ENCODE measurements at places on chromosomes 3 and 15.

- no peak for DNase-seq
These were observed 5.9 kb downstream of the RNU6-1 start for GRCh38 chr15:67833710-67834511.

GRCh38 chr3:160698599-160699195 lies 21.7 kb downstream of the ARL14 start:
- DNase-seq, result no peak

- DNase-seq, result no peak
These were observed 14.0 kb upstream of the LARP6 start for GRCh38 chr15:70867911-70868467.

DNA sequence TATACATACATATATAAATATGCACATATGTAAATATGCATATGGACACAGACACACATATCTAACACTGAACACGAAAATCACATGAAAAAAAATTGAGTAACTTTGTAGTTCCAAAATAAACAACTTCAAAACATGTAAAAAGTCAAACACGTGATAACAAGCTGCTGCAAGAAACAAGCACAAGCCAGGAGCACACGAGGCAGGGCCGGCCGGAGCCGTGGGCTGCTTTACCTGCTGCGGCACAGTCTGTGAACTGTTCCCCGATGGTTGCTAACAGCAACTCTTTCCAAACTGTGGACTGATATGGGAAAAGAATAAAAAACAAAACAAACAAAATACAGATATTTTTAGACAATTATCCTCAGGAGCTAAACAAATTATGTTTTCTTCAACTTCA lies 31.6 kb downstream of the EIF4E3 start:
- DNase-seq, result no peak

- no peak for DNase-seq
These were observed at the start of gene DCLK3 for GRCh38 chr3:36763850-36764703. Gene DCLK3 (minus strand): TSS chr3:36764553. CDS start chr3:36764263, 290 bp downstream.

DNA sequence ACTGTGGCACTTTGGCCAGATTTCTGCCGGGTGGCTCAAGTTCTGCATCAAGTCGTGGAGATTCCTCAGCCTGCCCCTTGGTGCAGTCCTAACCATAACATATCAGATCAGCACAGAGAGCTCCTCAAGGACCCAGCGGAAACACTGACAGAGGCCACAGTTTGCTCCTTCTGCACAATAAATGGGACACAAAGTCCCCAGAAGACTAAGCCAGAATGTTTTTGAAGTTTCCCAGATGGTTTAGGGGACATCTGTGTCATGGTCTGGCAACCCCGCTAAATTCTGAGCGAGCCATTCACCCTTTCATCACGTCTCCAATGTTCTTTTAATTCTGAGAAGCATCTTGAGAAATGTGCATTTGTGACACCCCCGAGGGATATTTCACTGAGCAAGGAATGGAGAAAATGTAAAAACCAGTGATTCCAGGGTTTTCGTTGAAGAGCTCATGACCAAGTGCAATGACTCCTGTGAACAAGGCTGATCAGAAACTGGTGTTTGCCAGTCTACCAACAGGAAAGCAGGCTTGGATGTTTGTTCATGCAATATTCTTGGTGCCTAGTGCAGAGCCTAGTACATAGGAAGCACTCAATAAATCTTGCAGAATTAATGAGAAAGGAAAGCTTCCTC lies 64.8 kb upstream of the LMCD1 start:
- DNase-seq, result no peak

- DNase-seq, result no peak
These were observed 35.8 kb upstream of the THRB start for GRCh38 chr3:24530471-24530870.

DNA sequence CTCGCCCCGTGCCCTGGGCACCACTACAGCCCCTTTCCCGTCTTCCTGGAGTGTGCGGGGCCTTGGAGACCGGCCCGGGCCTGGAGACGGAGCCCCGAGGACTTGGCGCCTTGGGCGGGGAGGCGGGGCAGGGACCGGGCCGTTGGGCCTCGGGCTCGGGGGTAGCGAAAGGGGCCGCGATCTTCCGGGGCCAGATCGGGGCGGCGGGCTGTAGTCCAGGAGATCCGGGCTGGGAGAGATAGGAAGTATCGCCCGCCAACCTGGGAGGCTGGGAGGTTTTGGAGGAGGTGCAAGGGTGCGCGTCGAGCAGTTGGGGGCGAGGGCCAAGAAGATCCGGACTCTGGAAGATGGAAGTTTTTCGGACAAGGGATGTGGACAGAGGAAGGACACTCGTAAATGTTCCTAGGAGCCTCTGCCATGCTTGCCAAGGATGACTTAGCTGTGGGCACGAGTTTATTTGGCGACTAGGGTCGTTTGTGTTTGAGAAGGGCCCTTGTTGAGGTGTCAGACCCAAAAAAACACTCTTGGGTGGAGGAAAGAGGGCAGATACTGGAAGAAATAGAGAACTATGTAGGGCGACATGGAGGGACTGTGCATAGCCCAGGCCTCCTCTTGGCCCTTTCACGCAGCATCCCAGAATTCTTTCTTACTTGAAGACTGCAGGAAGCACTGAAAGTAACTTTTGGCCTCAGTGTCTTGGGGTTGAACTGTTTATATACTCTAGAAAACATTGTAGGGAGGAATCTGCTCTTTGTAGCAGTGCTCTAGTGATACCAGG lies 712 bp downstream of the RTF1 start:
- no peak for DNase-seq

DNA sequence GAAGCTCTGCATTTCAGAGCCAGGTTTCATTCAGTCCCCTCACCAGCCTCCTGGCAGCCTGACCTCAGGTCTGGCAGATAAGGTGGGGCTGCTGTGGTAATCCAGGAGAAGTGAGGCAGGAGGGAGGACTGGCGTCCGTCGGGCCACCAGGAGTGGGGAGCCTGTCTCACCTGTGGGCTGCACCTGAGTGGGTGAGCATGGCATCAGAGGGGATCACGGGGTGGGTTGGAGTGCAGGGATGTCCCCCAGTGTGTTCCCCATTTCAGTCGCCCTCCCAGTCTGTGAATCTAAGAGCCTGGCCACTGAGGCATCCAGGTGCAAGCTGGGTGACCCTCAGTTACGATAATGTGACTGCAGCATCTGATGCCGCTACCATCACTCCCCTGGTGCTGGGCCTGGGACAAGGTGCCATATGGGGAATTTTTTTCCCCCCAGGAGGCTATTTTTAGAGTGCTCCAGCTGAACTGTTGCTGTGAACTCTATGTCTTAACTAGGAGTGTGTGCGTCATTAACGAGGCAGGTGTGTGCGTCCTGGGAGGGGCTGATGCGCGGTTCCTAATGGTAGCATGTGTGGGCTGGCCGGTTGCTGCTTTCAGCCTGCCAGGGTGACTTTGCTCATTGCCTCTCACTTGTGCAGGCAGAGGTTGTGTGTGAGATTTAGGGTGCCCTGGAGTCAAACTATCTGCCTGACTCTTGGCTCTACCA lies 165.2 kb downstream of the SLCO3A1 start:
- DNase-seq, result no peak

DNA sequence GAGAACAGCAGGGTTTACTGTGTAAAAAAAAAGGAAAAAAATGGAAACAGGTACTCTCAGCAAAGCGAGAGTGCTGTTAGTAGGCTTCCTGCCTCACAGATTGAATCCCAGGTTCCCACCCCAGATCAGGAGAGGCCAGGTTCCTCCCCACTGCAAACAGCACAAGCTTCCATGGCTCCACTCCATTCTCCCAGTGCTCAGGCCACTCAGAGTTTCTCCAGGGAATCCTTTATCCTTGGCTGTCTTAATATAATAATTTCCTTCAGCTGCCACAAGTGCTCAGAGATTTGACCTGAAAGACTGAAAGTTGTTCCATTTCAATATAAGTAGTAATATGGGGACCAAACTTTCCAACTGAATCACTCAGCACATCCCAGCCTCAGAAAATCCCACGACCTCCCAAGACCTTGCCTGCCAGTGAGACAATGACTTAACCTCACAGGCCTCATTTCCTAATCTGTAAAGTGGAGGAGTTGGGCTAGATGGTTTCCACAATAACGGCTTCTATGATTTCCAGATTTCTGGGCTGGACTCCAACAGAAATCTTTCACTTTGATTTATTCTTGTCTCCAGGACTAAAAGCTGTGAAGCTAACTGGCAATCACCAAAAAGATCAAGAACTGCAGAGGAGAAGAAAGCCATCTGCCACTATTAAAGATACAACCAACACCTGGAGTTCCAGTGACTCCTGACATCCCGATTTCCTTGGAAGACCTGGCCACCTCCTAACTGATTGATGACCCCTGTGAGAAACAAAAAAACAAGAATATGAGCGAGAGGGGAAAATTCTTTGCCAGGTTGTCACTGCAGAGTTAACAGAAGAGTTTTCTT lies 289.5 kb downstream of the NEK10 start:
- DNase-seq, result no peak

- no peak for DNase-seq
These were observed 251.7 kb upstream of the GOLGA6L4 start for GRCh38 chr15:83983634-83984458.

- DNase-seq, result no peak
These were observed 173.6 kb downstream of the MECOM start for GRCh38 chr3:169489775-169490546.

DNA sequence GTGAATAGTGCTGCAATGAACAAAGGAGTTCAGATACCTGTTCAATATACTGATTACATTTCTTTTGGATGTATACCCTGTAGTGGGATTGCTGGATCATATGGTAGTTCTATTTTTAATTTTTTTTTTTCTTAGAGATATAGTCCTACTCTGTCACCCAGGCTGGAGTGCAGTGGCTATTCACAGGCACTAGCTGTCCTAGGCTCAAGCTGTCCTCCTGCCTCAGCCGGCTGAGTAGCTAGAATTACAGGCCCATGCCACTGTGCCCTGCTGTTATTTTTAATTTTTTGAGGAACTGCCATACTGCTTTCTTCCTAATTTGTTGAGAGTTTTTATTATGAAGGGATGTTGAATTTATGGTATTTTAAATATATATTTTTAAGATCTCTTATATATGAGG lies 23.0 kb upstream of the CACNA2D3 start:
- DNase-seq, result no peak

- DNase-seq, result no peak
These were observed 119.0 kb upstream of the CTDSPL start for GRCh38 chr3:37742574-37743212.

DNA sequence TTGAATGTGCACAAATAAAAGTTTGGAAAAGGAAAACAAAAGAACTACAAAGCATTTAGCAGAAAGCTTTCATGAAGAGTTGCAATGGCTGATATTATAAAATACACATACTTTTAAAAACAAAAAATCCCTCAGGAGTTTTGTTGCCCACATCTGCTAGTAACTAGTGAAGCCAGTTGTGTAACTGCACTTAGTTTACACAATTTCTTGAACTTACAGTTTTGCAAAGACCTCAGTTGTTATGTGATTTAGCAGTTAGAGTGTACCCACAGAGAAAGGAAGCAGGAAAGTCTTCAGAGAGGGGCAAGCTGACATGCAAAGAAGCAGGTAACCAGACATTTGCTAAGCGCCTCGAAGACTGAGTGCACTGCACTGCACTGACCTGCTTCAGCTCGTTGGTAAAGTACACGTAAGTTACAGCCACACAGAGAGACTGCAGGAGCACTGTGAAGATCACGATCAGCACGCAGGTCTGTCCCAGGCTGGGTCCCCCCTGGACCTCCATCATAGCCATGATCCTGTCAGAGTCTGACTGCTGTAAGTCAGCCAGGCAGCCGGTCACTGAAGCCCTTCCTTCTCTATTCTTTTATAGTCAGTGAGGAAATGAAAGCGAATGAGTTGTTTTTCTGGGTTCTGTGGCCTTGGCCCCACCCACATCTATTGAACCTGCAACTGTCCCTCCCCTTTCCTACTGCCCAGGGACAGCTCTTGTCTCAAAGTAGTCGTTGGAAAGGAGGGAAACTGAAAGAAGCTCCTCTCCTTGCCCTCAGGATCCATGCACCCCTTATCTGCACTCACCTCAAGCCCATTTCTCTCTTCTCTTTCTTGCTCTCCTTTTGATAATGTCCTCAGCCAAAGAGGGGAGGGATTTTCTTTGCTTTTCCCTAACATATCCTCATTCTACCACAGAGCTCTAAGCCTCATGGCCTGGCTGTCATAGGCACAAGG lies at the start of gene TNFSF10:
TNFSF10 (minus strand) TSS at position 560 of the 948 bp plus-strand sequence; CDS start at position 514, 46 bp downstream.
- no peak for DNase-seq

- DNase-seq, result no peak
These were observed 409 bp upstream of the LHFPL4 start for GRCh38 chr3:9553948-9554513.

DNA sequence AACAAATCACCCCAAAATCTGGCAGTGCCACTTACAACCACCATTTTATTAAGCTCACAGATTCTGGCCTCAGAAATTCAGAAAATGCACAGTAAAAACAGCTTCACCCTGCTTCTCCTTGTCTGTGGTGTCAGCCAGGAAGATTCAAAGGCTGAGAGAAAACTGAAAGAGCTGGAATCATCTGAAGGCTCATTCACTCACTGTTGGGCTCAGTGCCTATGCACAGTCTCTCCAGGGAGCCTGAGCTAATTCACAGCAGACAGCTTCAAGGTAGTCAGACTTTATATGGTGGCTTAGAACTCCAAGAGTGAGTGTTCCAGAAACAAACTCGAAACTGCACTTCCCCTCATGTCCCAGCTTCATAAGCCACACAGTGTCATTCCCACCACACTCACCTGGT lies 16.5 kb upstream of the PLOD2 start:
- no peak for DNase-seq

DNA sequence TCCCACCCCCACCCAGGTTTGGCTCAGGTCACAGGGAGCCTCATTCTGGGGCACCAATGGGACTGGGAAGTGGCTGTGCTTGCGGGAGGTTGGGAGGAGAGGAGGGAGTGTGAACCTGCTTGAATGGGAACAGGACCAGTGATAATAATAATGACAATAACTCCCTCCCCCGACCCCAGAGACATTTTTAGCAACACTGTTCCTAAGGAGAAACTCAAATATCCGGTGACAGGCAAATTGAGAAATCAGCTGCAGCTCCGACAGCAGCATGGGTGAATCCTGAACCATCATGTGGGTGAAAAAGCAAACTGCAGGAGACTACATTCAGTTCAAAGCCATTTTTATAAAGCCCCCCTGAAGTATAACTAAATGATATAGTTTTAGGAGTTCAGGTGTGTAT lies 11.6 kb upstream of the RPL29 start:
- DNase-seq, result no peak

DNA sequence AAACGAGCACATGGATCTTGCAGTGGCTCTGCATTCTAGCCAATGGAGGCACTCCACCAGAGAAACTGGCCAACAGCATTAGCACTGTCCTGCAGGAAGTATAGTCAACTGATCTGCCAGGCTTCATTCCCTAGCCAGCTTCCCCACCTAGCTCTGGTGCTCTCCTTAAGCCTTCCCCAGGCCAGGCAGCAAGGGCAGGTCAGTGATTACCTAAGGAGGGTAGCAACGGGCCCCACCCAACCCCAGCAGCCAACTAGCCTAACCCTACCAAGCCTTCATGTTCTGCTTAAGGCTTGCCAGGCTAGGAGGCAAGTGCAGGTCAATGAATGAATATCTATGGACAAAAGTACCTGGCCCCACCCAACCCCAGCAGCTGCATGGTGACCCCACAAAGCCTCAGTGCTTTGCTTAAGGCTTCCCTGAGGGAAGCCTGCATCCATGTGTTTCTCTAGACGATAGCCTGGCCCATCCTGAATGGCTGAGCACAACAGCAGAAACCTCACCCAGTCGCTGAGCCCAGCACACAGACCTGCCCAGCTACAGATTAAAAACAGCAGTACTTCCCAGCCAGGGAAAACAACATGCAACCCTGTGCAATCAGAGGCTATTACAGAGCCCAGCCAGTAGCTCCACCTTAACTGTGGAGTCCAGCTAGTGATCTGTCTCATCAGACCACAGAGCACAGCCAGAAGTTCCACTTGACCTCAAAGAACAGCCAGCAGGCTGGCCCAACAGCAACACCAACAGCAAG lies 28.5 kb downstream of the THBS1 start:
- no peak for DNase-seq

Measured in cortex of kidney (tissue), 1 donor.